ENCODE measurements at places on chromosomes 4 and X.

DNA sequence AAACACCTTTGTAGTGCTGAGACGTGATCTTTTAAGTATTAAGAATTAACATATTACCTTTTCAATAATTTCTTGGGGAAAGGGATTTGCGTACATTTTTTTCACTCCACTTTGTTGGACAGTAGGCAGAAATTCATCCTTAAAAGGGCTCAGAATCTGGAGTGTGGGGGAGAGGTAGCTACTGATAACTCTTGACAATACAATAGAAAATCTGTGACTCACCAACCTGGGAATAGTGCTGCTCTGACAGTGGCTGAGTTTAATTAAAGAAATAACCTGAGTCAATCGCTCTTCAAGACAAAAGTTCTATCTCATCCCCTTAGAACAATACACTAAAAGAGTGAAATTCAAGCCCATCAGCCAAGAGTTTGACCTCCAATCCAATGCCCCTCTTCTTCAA, 60.2 kb downstream of the SLC9A7 start:
- no peak for DNase-seq

GRCh38 chrX:15465896-15466651, 27.1 kb downstream of the PIR start:
- no peak for DNase-seq

DNA sequence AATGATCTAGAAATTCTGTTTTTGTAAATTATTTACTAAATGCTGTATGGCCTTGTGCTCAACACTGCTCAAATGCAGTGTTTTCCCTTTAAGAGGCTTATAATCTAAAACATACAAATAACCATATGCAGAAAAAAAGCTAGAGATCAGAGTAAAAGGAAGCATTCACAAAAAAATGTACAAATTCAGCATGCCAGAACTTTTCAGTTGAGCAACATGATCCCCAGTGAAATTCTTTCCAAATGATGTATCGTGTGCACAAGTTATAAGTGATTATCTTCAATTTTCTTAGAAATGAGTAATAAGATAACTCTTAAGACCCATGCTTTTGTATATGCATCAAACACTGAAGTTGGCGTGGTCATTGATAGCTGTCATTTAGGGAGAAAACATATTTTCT, 5.0 kb downstream of the GPC3 start:
- DNase-seq: no peak

GRCh38 chr4:5446595-5447226, 261.6 kb downstream of the EVC2 start:
- DNase-seq: no peak

DNA sequence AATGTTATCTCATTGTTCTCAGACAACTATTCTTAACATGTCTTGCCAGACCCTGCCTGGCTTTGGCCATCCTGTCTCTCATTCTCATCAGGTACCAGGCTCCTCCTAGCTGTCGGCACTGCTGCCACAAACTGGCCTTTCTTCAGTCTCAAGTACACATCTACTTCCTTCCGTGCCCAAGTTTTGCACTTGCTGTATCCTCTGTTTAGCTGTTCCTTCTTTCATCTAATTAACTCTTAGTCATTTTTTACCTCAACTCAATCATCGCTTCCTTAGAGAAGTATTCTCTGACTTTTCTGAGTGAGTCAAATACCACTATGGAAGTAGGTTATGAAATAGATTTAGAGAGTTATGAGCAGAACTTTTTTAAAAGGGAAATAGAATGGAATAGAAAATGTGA, 19.7 kb downstream of the CXCL3 start:
- DNase-seq: no peak

GRCh38 chr4:186144946-186145569, 40.6 kb downstream of the FAM149A start:
- DNase-seq: peak; percentile 46

DNA sequence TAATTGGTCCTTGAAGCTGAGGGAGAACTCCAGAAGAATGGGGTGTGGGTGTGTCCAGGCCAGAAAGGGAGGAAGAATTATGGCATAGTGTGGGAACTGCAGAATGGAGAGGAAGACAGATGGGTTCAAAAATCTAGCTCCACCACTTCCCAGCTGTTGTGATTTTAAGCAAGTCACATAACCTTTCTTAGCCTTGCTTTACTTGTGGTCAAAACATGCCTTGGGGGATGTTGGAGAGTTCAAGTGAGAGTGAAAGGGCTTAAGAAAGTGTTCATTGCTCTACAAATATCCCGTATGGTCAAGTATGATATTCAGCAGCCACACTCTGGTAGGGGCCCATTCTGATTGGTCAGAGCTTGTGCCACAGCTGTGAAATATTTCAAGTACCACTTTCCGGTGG, 15.0 kb upstream of the STARD8 start:
- DNase-seq: no peak

DNA sequence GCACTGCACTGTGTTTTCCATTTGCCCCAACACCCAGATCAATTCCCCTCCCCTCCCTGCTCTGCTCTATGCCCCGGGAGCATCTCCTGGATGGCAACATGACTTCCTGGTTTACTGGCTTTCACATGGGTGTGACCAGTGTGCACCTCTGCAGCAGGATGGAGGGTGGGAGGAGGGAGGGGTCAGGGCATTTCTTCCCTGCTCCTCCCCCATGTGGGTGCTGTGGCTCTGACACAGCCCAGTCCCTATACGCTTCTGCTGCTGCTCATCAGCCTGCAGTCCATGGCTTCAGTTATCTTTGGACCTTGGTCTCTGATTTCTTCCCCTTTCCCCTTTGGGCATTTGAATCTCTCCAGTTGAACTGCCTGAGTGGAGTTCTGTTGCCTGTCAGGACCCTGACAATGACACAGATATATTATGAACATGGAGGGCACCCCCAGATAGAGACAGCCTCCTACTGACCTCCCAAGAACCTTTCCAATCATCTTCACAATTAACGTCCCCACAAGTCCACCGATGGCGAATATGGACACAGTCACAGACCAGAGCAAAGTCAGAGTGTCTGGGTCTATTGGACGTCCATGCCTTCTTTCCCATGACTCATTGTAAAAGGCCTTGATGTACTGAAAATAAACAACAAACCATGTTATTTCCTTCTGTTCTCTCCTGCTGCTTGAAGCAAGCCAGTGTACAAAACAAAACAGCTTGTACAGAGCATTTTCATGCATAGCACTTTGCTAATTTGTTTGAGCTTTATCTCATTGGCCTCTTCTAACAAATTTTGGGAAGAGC, 24.8 kb downstream of the SLC2A9 start:
- peak; percentile 43 for DNase-seq

DNA sequence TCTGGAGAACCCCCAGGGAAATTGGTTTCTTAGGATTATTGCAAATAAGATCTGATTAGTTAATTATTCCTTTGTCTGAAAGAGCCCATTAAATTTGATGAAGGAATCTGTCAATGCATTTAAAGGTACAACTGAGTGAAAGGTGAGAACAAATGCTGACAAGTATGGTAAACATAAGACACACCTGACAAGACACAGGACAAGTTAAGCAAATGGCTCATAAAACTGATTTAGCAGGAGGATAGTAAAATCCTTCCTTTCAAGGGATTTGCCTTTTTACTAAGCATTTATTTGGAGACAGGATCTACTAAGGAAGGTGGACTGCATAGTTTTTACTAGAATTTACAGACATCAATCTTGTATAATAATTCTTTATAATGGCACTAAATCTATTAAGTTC, 553.9 kb downstream of the SPRY1 start:
- DNase-seq: no peak

DNA sequence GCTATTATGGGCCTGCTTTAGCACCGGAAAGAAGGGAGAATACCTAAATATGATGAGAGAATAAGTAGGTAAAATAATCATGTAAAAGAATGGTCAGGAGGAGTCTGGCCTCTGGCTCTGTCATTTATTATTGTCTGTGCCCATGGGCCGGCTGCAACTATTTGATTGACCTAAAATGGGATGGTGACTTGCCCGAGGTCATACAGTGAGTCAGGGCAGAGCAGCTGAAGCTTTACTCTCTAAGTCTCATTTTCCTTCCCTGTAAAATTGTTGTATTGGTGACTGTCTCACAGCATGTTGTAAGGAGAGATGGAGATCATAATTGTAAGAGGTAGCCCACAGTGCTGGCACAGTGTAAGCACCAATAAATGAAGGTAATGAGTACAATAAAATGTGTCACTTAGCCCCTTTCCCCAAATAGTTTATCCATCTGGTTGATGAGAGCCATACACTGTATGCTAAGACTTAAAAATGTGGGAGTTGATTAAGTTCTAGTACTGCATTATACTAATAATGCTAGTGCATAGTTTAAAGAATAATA, 39.6 kb downstream of the RUFY3 start:
- peak; percentile 7 for DNase-seq

DNA sequence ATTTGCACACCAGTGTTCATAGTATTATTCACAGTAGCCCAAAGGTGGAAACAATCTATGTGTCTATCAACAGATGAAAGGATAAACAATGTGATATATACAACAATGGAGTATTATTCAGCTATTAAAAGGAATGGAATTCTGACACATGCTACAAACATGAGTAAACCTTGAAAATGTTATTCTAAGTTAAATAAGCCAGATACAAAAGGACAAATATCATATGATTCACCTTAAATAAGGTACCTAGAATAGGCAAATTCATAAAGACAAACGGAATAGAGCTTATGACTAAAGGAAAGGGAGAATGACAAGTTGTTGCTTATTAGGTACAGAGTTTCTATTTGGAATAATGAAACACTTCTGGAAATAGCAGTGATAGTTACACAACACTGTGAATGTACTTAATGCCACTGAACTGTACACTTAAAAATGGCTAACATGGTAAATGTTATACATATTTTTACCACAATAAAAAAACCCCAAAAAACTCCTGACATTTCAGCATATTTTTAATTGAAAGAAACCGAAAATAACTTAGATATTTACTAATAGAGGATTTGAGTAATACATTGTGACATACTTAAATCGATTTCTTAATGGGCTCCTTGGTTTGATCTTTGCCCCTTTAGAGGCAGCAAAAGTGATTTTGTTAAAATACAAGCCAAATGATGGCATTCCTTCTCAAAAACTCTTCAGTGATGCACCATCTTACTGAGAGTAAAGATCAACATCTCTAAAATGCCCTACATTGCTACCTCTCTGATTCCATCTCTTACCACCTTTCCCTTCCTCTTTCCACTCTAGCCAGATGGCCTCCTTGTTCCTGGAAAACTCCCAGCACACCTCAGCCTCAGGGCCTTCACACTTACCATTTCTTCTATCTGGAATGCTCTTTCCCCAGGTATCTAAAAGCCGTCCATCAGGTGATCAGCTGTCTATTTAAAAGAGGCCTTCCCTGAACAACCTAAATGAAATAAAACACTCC, 8.6 kb upstream of the CYP2U1 start:
- DNase-seq: no peak

DNA sequence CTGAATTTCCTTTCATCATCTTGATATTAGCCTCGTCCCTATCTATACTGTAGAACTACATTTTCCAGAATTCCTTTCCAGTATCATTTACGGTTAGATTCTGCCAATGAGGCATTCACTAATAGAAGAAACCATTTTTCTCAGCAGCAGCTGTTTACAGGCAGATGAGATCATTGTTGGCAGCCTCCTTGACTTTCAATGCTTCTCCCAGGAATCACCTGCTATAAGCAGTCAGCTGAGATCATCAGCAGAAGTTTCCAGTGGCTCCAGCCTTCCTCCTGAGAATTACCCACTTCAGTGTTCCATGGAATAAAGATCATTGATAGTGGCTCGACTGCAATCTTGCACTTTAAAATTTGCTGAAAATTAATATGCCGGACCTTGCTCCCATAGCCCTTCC, 157.3 kb upstream of the TET2 start:
- DNase-seq: no peak

- no peak for DNase-seq
Observed at GRCh38 chr4:98946359-98946758, 17.4 kb upstream of the EIF4E start.

- no peak for DNase-seq
Observed at GRCh38 chrX:47266643-47267042, 33.8 kb downstream of the USP11 start.

GRCh38 chr4:61950625-61951024, 750.5 kb downstream of the ADGRL3 start:
- DNase-seq: no peak

GRCh38 chr4:87011340-87012034, 76.7 kb downstream of the AFF1 start:
- DNase-seq: peak; percentile 89

DNA sequence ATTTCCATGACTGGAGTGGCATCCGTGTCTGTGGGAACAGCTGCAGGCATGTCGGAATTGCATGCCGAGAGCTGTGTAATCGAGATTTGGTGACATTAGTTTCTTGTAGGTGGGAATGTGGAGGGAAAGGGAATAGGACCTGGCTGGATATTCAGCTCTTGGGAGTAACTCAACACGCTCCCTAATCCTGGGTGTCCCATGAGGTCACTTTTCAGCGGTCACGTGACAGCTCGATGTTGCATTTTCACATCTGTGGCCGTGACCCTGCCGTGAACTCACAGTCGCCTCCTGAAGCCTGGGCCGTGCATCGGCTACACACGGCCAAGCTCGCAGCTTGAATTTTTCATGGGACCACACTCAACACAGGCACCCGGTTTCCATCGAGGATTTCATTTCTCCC, 25.8 kb upstream of the PSAPL1 start:
- DNase-seq: peak; percentile 5

DNA sequence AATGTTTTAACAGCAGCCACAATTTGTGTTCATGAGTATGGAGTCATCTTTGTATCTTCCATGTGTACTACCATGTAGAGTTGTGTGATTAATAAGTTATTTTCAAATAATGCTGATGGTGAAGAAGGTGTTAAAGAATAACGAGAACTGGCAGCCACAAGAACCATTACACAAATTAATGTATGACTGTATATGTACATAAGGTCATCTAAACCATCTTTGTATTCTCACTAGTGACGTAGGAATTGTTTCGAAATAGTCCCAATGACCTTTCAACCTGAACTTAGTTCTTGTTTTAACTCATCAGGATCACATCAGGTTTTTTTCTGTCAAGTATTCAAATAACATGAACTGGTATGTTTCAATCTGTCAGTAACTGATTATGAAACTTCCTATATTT, 48.3 kb upstream of the NOCT start:
- DNase-seq: no peak

GRCh38 chrX:112760697-112761096, 79.9 kb downstream of the AMOT start:
- DNase-seq: no peak

GRCh38 chr4:144734522-144734921, 88.6 kb downstream of the HHIP start:
- no peak for DNase-seq

DNA sequence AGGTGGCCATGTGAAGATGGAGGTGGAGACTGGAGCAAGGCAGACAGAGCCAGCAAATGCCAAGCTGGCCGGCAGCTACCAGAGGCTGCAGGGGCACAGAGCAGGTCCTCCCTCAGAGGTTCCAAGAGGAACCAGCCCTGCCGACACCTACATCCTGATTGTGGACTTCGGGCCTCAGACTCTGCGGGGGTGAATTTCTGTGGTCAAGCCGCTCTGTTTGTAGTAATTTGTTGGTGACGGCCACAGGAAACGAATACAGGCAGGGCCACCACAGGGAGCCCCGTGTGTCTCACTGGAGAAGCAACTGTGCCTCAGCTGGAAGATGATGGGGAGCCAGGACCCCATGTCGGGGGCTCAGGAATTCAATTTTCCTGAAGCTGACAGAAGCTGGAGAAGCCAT, 28.3 kb downstream of the ZFYVE28 start:
- DNase-seq: peak; percentile 58
